ENCODE measurements at places on chromosomes 3 and 15.
A peak's percentile ranks its signal among the peaks of the same experiment; 100 is the strongest.

DNA sequence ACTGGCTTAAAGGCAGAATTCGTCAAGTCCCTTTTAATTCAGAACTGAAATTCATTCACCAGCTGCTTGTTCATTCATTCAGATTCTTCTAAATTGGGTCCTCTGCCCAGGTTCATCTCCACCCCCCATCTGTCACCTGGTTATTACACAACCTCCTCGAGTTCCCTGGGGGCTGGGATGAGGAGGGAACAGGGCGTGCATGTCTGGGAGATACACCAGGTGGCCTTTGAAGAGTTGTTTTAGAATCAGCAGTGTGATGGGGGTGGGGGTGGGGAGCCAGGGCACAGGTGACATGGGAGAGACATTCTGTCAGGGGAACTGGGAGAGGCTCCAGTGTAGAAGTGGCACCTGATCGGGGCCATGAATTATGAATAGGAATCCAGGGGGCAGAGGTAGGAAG, 8.2 kb downstream of the SNX33 start:
- DNase-seq = no peak

- no peak for DNase-seq
Observed at GRCh38 chr3:55615039-55615693, 128.1 kb upstream of the WNT5A start.

DNA sequence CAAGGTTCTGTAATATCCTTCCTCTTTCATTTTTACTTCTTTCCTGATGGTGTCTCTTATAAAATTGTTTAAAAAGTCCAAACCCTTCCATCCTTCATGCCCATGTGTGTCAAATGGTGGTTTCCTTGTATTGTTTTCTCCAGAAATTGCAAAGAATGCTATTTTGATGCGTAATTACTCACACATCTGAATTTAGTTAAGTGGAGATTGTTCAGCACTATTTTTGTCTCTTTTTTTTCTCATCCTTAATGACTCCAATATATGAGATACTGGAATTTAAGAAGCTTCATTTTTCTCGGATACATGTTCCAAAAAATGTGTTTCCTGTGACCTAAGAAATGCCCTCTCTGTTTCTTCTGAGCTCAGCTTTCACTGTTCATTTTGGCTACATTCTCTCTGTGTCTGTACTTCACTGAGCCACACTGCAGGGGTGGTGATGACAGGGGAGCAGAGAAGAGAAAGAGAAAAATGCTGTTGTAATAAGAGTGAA, 799.8 kb downstream of the DIPK2A start:
- DNase-seq = no peak

GRCh38 chr3:46395210-46395661, 11.6 kb downstream of the CCR5AS start:
- DNase-seq = no peak

DNA sequence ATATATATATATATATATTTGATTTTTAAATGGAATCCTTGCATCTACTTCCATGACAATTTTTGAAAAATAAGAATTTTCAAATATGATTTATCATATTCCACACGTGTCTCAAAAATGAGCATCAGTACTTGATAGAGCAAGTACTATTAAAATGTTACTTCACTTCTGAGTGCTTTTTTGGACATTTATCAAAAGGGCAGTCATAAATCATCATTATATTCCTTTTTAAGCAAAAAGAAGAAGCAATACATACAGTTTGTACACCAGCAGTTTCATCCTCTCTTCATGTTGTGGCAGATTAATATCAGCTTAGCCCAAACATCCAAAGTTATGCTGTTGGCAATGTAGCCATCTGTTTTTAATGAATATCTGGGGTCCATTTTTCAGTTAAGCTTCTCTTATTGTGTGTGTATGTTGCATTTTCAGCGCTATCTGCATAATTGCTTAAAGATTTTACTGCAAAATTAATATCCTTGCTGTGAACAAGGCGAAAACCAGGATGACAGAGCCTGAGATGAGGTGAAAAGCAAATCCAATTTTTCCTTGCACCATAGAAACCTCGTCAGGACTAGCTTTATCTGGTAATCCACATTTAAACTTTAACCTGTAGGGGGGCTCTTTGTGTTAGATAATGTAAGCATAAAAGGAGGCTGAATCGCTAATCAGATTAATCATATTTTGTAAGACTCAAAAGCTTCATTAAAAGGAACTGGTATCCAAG, 604.9 kb upstream of the AGTR1 start:
- DNase-seq = no peak

DNA sequence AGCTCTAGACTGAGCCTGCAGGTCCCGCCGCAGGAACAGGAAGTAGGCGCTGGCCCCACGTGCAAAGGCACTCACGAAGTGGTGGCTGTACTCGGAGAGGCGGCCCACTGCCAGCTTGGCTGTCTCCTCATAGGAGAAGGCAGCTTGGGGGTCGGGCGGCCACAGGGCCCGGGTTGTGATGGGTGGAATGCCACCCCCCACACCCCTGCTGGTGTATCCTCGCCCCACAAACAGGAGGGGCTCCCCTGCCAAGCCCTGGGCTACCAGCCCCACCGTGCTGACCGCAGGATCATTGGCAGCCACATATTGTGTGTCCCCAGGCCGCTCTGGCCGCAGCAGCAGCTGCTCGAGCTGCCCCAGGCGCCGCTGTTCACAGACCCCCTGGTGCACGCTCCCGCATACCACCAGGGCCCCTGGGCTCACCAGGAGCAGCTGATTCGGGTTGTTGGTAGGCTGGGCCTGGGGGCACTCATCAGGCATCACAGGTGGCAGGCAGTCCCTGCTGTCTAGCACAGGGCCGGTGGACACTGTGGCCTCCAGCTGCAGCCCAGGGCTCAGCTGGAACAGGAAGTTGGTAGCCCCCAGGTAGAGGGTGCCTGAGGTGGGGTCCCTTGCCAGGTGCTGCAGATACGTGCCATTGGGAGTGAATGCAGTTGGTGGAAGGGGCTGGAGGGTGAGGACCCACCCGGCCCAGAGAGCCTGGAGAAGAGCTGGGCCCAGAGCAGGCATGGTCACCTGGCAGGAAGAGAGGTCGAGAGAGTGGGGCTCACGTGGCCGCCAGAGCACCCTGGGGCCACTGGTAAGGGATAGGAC, 5.8 kb downstream of the PLXNB1 start:
- no peak for DNase-seq

GRCh38 chr3:62527474-62527873, 154.1 kb upstream of the FEZF2 start:
- DNase-seq = no peak

GRCh38 chr3:67937498-67938118, 283.2 kb upstream of the SUCLG2 start:
- DNase-seq = no peak

GRCh38 chr3:60909526-60909925, 341.7 kb downstream of the FHIT start:
- DNase-seq = no peak

DNA sequence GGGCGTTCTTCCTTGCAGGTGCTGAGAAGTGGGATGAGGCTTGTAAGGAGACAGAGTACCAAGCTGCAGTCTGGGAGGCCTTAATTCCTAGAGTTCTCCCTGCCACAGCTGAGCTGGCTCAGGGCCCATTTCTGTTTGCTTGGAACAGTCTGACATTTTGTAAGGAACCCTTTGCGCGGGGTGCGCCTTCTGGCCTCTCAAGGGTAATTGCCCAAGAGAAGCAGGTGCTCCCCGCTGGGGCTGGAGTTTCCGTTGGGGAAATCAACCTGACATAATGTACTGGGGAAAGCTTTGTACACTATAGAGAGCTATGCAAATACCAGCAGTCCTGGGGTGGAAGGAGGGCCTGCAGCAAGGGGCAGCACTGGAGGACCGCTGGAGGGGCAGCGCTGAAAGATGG, 83.6 kb downstream of the HMG20A start:
- DNase-seq = no peak

GRCh38 chr3:195803289-195803908, 8.3 kb downstream of the MUC4 start:
- DNase-seq = no peak

- no peak for DNase-seq
Observed at GRCh38 chr3:11290743-11291680, 18.8 kb downstream of the ATG7 start.

GRCh38 chr3:152388631-152389030, 119.9 kb downstream of the MBNL1 start:
- DNase-seq = peak; percentile 52

- no peak for DNase-seq
Observed at GRCh38 chr3:39286771-39287170, 6.9 kb upstream of the CX3CR1 start.

- peak; percentile 18 for DNase-seq
Observed at GRCh38 chr15:25439369-25439836, 579 bp upstream of the UBE3A start.

DNA sequence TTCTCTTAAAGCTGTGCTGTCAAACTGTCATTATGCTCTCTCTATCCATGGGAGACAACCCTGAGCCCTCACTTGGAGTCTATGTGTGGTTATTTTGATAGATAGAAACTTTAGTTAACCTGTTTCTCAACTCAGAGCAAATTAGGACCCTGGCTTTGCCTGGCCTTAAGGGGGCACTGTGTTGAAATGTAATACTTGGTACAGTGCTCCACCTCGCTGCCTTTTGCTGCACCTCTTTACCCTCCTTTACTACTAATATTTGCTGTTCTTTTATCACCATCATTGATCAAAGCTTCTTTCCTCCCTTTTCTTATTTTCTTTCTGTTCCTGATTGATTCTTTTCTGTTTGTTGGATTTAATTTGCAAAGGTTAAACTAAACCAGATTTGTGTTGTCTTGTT, 34.3 kb downstream of the STT3B start:
- no peak for DNase-seq

- no peak for DNase-seq
Observed at GRCh38 chr3:30810625-30811024, 83.8 kb downstream of the GADL1 start.

DNA sequence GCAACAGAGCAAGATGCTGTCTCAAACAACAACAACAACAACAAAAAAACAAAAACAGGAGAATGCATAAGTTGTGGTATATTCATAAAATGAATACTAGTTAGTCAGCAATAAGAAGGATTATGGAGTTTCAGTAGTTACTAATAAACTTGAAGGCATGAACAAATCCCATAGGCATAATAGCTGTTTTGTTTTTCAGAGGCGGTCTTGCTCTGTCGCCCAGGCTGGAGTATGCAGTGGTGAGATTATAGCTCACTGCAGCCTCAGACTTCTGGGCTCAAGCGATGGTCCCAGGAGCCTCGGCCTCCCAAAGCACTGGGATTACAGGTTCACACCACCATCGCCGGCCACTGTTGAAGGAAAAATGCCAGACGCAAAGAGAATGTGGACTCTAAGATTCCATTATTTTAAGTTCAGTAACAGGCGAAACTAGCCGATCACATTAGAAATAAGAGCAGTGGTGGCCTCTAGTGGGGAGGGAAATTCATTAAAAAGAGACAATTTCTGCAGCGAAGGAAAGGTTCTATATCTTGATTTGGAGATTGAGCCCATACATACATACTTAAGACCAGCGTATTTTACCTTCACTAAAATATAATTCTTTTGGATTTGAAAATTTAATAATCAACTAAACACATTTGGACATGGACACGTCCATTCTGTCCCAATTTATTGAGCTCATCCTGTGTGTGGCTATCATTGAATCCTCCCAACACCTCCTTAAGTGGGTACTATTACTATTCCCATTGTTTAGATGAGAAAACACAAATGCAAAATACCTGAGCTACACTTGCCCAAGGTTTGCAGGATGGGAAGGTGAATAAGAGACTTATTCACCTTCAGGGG, 27.4 kb upstream of the HDAC11 start:
- DNase-seq = peak; percentile 50

- DNase-seq = peak; percentile 19
Observed at GRCh38 chr3:11379238-11379823, 107.1 kb downstream of the ATG7 start.

DNA sequence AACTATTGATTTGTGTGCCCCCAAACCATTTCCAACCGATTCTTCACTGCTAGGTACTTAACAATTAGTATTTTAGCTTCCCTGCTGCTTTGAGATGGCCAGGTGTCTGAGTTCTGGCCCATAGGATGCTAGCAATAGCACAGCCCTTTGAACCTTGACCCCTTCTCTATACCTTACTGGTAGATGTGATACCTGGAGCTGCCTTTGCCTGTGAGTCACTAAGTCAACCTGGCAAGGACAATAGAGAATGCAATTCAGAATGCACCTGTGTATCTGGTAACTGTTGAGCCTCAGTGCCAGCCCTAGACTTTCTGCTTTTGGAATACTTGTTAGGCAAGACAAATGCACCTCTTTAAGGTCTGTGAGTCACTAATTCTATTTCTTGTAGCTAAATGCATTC, 467.4 kb downstream of the GRM7 start:
- DNase-seq = no peak

DNA sequence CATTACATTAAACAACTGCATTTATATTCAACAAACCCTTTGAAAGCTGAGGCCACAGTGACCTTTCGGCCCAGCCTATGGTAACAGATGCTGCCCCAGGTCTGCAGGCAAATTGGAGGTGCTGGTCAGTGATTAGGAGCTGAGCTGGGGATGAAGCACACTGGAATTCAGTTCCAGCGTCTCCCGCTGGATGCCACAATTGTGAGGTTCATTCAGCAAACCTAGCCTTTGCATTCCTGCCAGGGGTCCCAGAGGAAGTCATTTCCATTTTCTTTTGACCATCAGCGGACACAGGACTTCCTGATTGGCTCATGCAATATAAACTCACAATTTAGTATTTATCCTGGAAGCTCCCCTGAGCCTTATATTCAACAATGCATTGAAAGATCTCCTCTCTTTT, 89.5 kb downstream of the IL20RB start:
- DNase-seq = no peak

DNA sequence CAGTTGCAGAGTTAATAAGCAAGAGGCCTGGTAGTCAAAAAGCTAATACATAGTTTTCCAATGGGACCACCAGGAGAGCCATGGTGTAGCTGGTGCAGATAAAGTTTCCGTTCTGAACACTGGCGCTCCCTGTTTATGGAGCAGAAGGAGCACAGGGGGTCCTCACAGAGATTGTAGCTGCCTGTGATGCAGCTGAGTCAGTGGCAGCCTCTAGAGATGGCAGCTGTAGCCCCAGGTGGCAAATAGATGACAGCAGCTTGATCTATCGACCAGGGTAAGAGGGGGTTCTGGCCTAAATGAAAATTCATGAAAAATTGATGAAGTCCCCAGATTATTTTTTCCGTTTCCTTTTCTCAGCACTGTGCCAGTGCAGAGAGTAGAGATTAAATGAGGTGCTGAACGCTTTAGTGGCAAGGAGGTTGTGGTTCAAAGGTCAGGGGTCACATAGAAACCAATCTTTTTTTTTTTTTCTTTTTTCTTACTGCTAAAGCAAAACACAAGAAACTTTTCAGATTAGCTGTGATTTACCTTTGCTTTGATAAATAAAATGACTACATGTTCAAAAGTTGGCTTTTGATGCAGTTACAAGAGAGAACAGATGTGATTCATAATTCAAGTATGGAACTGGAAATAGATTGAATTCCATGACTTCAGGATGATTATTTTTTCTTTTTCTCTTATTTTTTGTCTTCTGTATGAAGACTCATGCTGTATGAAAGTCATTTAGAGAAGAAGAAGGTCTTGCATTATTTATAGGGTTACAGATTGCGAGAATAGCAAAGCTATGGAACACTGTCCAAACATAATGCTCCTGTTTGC, 63.3 kb downstream of the ROBO2 start:
- no peak for DNase-seq

Measured in RWPE1 (cell line).